ENCODE measurements at places on chromosomes 7 and 10.

- DNase-seq = no peak
These were observed 310.5 kb downstream of the ADARB2 start for GRCh38 chr10:1426786-1427185.

DNA sequence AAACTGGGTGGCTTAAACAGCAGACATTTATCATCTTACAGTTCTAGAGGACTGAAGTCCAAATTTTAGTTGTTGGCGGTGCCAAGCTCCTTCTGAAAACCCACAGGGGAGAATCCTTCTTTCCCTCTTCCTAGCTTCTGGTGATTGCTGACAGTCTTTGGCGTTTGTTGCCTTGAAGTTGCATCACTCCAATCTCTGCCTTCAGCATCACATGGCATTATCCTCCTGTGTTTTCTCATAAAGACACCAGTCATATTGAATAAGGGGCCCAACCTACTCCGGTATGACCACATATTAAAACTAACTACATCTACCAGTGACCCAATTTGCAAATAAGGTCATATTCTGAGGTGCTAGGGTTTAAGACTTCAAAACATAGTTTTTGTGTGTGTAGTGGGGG, 472.1 kb upstream of the IGFBP3 start:
- DNase-seq = no peak

- no peak for DNase-seq
These were observed 76.1 kb downstream of the CUX1 start for GRCh38 chr7:101893341-101894082.

DNA sequence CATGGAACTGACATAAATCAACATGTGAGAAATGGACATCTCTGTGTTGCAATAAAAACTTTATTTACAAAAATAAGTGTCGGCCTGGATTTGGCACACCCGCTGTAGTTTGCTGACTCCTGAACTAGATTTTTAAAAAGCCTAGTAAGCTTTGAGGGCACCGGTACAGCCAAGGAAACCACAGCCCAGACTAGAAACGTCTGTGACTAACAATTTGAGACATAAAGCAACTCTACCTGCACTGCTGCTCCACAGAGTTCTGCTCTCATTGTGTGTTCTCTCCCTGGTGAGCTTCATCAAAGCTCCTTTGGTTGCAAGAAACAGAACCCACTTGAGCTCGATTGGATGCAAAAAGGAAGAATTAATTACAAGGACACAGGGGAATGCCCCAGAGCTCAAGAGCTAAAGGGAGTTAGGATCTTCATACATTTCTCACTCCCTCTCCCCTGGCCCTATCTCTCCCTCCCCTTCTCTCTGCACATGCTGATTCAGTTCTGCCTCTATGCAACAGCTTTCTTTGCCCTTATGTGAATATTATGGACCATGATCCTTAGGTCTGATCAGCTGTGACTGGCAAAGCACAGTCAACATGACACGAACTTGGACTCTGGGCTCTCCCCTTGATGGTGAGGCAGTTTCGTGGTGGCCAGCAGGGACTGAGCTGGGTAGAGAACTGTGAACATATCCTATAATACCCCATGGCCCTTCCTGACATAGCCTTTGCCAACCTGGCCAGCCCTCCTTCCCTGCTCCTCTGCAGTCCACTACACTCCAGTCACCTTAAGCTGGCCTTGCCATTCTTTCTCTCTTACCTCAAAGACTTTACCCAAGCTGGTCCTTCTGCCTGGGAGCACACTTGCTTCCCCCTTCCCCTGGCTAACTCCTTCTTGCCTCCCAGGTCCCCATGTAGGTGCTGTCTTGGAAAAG, 77.5 kb upstream of the YAE1 start:
- no peak for DNase-seq

GRCh38 chr10:85225311-85225710, 896.9 kb downstream of the CCSER2 start:
- DNase-seq = no peak

DNA sequence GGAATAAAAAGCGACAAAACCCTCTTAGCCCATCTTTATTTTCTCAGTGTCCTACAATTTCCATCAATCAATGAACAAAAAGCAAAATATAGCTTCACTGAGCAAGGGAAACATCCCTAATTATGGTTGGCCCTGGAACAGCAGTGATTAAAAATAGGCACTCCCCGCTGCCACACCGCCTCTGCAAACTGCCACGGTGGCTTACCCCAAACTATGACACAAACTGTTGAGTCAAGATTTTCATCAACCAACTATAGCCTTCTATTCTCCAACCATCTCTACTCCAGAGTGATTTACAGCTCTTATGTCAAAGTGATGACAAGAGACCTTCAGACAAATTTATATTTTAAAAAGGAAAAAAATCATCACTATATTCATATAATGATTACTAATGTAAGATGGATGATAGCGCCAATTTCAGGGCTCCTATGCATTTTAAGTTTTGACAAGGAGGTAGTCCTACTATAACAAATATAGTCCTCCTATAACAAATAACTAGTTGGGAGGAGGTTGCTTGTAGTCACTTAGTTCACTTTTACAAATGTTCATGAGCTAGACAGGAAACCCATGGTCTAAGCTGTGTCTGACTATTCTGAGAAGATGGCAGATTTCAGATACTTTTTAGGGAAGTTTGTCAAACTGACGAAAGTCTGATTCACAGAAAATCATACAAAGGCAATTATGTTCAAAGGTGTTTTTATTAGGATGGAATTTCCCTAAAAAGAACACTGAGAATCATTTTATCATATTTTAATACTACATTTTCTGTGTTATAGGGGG, 26.3 kb downstream of the DENND11 start:
- DNase-seq = no peak

- DNase-seq = no peak
These were observed 53.0 kb upstream of the RPA3 start for GRCh38 chr7:7771452-7771851.

DNA sequence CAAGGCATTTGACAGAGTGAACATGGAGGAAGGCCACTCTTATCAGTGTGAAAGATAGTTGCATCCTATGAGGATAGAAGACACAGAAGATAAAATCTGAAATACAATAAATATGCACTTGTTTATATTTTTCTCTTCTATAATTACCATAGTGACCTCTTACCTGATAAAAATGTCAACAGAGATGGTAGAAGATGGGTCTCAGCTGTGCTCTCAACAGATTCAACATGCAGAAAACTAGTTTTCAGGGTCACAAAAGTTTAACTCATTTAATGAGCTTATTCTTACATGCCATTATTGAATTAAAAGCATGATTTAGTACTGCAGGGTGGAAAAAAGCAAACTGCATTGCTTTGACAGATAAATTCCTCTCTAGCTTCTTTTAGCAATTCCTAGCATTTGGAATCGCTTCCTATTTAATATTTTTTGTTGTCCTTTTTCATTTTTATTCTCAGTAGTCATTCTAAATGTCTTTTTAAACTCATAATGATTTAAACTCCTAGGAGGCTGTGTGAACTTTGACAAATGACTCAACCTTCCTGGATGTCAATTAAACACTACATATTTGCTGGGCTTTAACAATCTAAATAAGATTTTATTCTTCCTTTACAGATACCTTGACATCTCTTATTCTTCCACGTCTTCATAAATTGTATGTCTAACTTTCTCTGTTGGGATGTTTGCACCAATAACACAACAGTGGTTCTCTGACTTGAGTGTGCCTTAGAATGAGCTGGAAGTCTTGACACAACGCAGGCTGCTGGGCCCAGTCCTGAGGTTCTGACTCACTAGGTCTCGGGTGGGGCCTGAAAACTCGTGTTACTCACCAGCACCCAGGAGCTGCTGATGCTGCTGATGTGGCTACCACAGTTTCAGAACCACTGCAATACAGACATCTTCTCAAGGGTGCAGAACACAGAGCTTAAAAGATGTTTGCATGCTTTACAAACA, 565.5 kb upstream of the IGFBP3 start:
- DNase-seq = no peak

GRCh38 chr10:34768972-34769330, 46.1 kb downstream of the PARD3 start:
- no peak for DNase-seq

- DNase-seq = no peak
These were observed 92.8 kb downstream of the ALOX5 start for GRCh38 chr10:45466784-45467183.

DNA sequence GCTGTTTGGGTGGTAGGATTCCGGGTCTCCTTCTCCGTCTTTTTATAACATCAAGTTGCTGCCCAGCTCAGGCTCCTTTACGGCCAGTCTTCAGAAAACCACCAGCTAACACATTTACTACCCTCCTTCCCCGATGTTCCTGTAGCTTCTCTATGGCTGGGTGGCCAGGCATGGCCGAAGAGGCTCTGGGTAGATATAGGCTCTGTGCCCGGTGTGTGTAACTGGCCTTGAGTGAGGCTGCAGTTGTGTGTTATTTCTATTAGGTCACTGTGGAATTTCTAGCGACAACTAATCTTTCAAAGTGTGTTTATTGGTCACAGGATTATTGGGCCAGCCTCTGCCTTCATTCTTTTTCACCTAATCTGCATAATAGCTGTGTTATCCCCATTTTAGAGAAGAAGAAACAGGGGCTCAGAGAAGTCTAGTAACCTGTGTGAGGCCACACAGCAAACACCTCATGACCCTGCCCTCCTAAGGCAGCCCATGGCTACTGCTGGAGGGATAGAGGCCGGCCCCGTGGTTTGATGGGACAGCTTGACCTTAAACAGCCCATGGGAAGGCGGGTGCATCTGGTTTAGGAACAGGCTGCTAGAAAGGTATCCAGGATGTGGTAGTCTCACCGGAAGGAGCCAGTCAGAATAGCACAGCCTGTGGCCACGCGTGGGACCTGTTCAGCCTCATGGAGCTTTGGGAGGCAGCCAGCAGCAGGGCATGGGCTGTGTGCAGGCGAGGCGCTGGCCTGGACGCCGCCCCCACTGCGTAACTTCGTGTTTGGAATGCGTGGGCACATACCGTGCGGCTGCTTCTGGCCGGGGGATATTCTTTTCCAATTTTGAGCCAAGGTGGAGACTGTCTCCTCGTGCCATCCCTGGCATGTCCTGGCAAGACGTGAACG, 29.7 kb downstream of the HTRA1 start:
- peak; percentile 65 for DNase-seq

GRCh38 chr7:106178593-106179134, 66.6 kb upstream of the SYPL1 start:
- DNase-seq = no peak

- peak; percentile 69 for DNase-seq
These were observed 28.9 kb downstream of the MAT1A start for GRCh38 chr10:80260295-80261243.

GRCh38 chr7:10940704-10941355, 32.8 kb upstream of the PHF14 start:
- peak; percentile 63 for DNase-seq

DNA sequence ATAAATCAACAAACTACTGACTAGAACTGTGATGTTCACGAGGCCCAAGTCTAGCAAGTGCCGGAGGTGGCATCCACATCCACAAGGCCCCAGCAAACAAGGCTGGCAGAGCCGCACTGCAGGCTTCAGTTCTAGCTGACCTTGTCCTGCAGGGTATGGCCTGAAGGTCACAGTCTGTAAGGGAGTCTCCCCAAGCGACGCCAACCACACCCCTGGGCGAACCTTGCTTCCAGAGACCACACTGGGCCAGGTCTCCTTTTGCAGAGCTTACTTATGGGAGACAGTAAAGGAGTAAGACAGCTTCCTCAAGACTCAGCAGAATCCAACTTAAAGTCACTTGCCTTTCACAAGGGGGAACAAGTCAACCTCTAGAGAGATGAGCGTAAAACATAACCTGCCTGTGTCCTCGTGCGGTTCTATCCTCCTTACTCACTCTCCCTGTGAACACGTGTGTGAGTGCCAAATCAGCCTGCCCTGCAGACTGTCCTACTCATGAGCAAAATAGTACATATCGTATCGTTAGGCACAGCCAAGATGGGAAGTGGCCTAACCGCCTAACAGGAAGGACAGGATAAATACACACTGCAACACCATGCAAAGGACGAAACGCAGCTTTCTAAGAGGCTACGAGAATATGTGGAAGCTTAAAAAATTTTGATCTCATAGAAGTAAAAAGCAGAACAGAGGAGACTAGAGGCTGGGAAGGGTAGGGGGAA, 22.7 kb downstream of the FAM53B start:
- DNase-seq = no peak

DNA sequence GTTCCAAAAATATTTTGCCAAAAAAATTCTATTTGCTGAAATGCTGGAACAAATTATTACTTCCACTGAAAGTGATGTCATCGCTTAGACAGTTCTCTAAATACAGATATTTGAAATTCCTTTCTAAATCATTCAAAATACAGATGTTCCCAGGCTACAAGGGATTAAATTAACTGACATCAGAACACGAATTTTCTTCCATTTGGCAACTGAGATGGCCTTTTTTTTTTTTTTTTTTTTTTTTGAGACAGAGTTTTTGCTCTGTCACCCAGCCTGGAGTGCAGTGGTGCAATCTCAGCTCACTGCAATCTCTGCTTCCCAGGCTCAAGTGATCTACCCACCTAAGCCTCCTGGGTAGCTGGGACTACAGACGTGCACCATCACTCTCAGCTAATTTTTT, 57.0 kb downstream of the P4HA1 start:
- DNase-seq = no peak

GRCh38 chr10:131006458-131007256, 304.9 kb downstream of the TCERG1L start:
- peak; percentile 4 for DNase-seq

- DNase-seq = no peak
These were observed 180.7 kb downstream of the DIP2C start for GRCh38 chr10:508726-509125.

DNA sequence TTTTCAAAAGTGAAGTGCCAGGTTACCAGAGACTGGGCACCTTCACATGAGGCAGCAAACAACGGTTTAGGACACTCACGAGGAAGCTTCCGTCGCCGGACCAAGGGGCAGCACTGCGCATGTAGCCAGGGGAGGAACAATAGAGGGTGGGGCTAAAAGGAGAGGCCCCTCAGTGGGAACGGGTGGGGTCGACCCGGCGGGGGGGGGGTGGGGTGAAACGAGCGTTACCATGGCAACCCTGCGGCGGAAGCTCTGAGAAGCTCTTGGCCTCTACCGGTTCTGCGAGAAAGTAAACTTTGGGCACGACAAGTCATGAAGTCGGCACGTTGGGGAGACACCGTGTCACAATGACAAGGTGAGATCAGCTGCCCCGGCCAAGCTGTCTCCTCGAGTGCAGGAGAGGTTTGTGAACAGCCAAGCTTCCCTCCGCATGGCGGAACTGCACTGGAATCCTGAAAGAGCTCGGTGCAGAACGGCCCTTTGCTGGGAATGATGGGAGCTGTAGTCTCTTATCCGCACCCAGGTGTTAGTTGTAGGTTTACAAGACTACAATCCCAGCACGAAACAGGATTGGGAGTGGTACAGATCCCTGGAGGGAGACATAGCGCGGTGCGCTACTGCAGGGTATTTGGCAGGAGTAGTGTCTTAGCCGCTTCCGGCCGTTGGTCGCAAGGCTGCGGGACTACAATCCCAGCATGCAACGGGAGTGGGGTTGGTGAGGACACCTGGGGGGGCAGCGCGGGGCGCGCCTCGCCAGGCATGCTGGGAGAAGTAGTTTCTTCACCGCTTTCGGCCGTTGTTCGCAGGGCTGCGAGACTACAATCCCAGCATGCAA, 72.8 kb upstream of the ZNF722 start:
- peak; percentile 94 for DNase-seq

- DNase-seq = no peak
These were observed 5.4 kb upstream of the NRF1 start for GRCh38 chr7:129605960-129606614.

All from activated CD8-positive, alpha-beta memory T cell treated with anti-CD3 and anti-CD28 coated beads for 24 hours (primary cell).